Coronary artery (tissue), 2 donors: ENCODE measurements at places on chromosomes 2 and 18.
A peak's percentile ranks its signal among the peaks of the same experiment; 100 is the strongest.

DNA sequence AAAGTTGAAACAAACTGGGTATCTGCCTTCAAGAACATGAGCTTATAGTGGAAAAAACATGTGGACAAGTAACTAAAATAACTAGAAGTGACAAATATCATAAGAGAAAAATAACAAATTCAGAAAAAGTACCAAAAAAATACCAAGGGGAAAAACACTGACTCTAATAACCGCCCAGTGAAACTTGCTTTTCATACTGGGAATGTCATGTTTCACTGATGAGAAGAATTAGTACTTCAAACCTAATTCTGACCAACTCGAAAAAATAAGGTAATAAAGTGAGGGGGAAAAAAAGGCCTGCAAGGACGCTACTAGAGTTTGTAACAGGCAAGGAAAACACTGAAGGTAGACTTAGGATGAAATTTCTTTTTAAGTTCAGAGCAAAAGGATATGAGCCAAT is 83.6 kb downstream of the RTTN start:
- DNase-seq: no peak

- DNase-seq: peak; percentile 85
Measured at GRCh38 chr18:79394534-79395307, 1.0 kb upstream of the NFATC1 start.

GRCh38 chr2:178761759-178762371 is 45.4 kb downstream of the TTN start:
- DNase-seq: no peak

DNA sequence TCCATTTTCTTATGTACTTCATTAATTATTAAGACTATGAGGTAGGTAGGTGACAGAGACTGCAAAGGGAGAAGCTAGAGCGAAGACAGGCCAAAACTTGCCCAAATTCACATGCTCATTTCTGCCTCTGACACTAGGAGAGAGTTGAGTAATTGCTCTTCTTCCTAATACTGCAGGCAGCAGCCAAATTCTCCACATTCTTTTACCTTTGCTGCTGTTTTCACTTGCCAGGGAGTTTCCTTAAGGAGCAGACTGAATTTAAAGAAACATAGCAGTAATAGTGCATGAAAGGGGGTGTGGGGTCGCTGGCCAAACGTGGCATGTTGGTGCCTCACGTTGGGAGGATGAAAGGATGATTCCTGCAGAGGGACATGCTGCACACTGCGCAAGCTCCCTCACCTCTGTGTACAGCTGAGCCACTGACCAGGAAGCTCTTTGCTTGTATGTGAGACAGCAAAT is 12.3 kb downstream of the CRIM1 start:
- no peak for DNase-seq

DNA sequence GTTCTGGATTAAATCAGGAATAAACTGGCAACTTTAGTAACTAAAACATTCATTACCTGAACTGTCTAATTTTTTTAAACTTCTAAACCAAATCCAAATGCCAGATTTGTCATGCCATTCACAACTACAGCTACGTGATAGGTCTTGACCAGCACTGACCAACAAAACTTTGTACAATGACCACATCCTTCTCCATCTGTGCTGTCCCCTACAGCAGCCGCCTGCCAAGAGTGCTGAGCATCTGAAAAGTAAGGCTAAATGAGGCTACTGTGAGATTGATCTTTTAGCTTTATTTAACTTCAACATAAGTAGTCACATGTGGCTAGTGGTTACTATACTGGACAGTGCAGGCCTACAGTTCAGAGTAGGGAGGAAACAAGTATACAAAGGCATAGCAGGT is 7.6 kb downstream of the FAM168B start:
- DNase-seq: no peak

GRCh38 chr2:101704816-101705578 is 7.5 kb downstream of the MAP4K4 start:
- no peak for DNase-seq

DNA sequence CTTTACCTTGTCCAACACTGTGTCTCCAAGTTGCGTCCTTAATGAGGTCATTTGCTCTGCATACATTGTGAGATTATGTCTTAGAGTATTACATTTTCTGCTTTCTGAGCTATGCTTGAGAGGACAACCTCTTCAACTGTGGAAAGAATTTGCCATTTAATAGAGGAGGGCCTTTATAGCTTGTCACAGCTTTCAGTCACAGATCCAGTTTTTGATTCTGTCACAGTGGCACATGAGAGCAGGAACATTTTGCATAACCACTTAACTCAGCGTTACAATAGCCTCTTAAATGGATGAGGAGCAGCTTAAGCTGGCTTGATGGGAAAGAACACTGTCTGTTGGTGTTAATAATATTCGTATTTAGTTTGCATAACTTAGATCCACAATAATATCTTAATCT is 63.0 kb downstream of the RHBDD1 start:
- DNase-seq: no peak

GRCh38 chr2:143529118-143529720 is 400.0 kb downstream of the ARHGAP15 start:
- DNase-seq: no peak

DNA sequence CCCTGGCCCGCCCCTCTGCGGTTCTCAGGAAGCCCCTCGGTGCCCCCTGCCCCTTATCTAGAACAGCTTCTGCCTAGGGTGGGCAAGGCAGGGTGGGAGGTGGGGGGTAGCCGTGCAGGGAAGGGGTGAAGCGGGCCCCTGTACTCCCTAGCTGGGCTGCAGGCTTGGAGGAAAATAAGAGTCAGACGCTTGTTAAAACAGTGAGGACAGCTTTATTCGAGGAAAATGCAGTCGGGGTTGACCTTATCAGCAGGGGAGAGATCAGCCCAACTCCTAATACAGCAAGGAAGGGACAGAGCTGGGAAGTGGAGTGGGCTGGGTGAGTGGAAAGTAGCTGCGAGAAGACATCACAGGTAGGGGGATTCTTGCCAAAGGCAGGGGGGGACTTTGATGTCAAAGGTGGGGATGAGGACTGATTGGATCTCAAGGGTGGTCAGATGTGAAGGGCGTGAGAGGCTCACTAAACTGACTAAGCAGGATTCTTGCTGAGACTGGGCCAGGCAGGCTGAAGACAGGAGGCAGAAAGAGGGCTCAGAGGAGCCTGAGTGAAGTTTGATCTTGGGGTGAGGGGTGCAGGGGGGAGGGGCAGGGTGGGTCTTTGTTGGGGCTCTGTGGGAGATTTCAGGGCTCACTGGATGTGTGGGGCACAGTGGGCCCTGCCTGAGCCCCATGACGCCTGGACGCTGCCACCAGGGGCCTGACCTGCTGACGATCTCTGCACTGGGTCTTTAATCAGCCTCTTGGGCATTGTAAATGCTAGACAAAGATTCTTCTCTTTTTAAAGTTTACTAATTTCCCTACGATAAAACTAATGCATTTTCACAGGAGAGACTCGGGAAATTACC is 29.9 kb downstream of the HPCAL1 start:
- DNase-seq: no peak

- no peak for DNase-seq
Measured at GRCh38 chr2:81545626-81546025, 1241.1 kb upstream of the LRRTM1 start.

DNA sequence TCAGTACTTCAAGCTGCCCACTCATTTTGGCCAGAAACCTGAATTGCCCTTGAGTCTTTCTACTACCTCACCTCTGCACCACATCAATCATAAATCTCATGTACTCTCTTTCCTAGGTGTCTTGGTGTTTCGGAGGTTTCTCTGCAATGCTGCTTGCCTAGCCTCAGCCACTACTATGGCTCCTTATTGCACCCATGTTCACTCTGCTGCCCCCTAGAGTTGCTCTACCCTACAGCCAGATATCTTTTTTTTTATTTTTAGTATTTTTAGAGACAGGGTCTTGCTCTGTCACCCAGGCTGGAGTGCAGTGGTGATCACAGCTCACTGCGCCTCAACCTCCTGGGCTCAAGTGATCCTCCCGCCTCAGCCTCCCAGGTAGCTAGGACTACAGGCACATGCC is 413.0 kb downstream of the PTPRM start:
- DNase-seq: no peak

DNA sequence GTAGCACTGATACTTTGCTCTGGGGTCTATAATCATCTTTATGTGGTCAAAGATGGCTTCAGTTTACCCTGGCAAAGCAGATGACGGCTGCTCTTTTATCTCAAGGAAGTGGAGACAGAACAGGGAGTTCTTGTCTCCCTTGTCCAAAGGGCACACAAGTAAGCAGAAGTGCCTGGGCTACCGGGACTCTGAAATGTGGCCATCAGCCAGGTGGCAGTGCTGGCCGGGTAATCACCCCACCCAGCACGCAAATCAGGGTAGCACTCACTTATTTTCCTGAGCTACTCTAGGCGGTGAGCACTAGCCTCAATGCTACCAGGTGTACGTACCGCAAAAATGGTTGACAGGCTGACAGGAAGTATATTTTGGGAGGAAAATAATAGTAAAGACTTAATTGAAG is 119.7 kb upstream of the ETAA1 start:
- DNase-seq: no peak

GRCh38 chr18:46488471-46489213 is 168.4 kb downstream of the LOXHD1 start:
- DNase-seq: no peak

DNA sequence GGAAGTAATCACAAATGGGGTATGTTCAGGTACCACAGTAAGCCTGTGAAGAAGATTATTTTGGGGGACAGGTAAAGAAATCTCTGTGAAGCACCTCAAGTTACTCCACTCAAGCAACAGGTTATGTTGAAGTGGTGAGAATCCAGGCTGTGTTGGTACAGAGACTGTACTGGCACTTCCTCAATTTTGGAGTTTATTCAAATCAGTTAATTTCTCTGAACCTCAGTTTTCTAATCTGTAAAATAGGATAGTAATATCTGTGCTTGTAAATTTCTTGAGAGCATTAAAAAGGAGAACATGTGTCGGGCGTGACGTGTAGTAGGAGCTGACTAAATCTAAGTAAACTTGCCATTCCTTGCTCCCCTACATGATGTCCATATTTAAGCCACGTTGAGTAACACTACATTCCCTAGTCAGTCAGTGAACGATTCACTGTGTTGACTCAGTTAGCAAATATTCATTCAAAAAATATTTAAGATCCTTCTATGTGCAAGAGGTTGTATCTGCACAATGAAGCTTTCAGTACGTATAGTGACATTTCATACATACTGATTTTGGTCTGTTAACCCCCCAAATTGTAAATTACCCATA is 504.2 kb downstream of the ZEB2 start:
- no peak for DNase-seq

DNA sequence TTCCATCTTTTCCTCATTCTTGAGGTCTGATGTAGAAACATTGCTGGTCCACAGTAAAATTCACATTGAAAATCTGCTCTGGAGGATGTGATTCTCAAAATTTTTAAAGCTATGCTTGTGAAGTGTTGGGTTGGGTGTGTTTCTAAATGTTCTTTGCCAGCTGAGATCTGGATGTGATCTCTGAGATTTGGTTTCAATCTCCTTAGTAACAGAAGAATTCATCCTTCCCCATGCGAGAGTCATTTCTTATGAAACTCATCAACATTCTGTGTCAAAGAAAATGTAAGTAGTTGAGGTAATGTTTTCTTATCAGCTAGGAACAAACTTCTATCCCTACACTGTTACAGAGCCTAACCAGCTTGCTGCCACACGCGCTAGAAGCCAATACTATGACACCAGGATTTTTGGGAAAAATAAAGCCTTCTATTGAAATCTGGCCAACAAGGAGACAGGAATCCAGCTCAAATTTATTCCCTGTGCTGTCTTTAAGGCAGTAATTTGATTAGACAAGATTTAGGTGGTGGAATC is 134.9 kb downstream of the PTH2R start:
- DNase-seq: no peak

GRCh38 chr2:4265936-4266335 is 562.6 kb downstream of the DCDC2C start:
- DNase-seq: no peak

GRCh38 chr2:21690005-21690404 is 566.2 kb downstream of the TDRD15 start:
- no peak for DNase-seq

GRCh38 chr18:57008001-57008686 is 138.7 kb upstream of the BOD1L2 start:
- no peak for DNase-seq

DNA sequence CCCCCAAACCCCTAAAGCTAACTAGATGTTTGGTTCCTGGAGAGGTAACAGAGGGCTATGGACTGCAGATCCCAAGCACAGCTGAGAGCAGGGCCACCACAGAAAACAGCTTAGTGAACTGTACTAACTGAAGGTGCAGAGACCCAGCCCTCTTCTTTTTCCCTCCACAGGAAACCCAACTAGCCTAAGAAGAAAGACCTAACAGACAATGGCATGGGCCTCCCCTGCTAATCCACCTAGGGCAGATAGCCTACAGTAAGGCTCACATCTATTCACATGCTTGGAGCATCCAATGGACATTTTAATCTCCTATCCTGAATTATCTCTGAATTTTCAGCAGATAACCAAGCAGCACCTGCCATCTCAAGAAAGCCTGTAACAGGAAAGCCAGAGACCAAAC is 8.8 kb upstream of the FECH start:
- DNase-seq: no peak

GRCh38 chr2:54577035-54577434 is 120.9 kb downstream of the SPTBN1 start:
- DNase-seq: no peak

- no peak for DNase-seq
Measured at GRCh38 chr18:48842259-48843061, 108.3 kb downstream of the SMAD7 start.

- DNase-seq: no peak
Measured at GRCh38 chr2:238406221-238406997, 20.3 kb upstream of the ASB1 start.

GRCh38 chr2:28649481-28650265 is 102.0 kb upstream of the PPP1CB start:
- DNase-seq: peak; percentile 72

DNA sequence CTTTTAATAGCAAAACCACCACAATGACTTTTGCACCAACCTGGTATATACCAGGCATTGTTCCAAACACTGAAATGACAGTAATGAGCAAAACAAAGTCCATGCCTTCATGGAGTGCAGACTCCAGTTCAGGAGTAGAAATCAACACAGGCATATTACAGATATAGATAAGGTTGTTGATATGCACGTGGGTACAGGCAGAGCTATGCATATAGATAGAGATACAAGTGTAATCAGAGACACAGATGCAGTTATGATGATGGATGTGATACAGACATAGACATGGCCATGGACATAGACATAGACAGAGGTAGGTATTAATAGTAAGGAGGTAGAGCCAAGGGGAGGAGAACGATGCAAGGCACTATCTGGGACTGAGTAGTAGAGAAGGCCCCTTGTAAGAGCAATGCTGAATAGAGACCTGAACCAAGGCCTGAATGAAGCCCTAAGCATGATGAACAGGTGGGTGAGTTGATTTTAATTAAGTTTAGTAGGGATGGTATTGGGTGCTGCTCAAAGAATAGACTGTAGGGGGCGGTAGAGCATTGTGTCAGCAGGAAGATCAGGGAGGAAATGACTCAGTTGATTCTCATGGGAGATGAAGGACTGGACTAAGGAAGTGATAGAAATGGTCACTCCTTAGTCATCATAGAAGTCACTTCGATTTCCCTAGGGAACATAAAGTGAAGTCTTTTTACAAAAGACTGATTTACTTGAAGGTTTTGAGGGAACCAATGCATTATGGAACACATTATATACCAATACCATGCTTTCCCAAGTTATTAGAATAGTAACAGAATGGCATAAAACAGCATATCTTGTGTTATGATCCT is 39.4 kb downstream of the CMPK2 start:
- no peak for DNase-seq

- no peak for DNase-seq
Measured at GRCh38 chr2:28480403-28481049, 15.3 kb upstream of the PLB1 start.

- no peak for DNase-seq
Measured at GRCh38 chr2:232833830-232834229, 36.2 kb upstream of the SNORC start.

GRCh38 chr2:21326152-21326551 is 202.4 kb downstream of the TDRD15 start:
- no peak for DNase-seq
